M059J (cell line): ENCODE measurements at places on chromosomes 5 and 9. TPM values are rescaled to one million over a fixed set of nuclear protein-coding genes. Genes with fewer than 3 reads are reported as not detected.
A peak's percentile ranks its signal among the peaks of the same experiment; 100 is the strongest.

DNA sequence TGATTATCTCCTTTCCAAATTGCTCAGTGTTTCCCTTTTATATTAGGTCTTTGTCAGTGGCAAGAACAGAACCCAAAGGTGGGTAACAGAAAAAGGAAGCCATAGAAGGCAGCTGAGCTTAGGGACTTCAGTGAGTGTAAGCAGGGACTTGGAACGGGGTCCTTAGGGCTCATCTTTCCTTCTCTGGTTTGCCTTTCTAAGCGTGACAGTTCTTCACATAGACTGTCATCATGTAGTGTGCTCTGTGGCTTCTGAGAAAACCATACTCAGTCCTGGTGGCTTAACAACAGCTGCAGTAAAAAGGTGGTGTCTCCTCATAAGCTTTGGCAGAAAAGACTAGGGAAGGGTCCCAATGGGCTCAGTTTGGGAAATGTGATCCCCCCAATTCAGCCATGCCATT, 108.8 kb downstream of the SLC12A2 start:
- no peak for DNase-seq

DNA sequence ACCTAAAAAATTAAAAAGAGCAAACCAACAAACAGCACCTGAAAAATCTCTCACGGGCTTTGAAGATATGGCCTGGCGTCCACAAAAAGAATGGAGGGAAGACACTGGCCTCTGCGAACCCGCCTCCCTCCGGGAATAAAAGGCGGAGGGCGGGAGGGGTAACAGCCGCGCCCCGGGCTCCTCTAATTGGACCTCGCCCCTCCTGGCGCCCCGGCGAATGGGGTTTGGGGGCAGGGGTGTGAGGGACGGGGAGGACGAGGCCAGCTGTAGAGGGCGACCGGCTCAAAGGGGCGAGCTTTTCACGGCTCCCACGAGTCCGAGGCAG, 753 bp downstream of the FANCC start:
- peak; percentile 87 for DNase-seq

GRCh38 chr5:61416420-61416819, 84.4 kb downstream of the ZSWIM6 start:
- DNase-seq: peak; percentile 27

- no peak for DNase-seq
Measured at GRCh38 chr9:70933321-70933720, 188.1 kb downstream of the TRPM3 start.

DNA sequence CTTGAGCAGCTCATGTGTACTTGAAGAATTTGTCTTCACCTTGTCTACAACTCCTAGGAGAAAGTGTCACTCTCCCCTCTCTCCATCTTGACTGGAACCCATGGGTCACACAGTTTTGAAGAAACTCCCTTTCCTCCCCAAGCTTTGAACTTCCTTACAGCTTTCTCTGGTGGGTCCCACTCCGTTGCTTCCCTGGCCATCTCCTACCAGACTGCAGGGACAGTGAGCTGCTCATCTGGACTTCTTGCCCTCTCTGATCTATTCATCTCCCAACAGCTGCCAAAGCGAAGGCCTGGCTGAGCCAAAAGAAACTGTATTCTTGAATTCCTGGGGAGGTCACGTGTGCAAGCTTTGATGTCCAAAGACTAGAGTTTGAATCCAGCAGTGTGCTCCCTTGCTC, 22.7 kb upstream of the CXCL14 start:
- no peak for DNase-seq

- DNase-seq: no peak
Measured at GRCh38 chr5:175829813-175830585, 41.4 kb upstream of the CPLX2 start.

DNA sequence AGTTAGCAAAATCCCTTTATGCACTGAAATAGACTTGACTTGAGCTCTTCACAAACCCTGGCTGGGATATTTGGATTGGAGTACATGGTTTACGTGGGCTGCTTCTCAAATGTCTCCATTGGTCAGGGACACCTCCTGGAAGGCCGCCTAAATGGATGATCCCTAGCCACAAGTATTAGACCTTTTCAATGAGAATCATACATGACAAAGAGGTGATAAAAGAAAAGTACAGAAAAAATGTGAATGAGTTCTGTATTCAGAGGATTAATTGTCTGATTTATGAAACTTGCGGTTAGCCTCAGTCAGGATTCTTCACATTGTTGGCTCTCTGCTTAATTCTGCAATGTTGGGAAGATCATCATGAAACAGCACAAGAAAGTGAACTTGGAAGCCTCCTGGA, 752.8 kb upstream of the ADAMTS16 start:
- peak; percentile 64 for DNase-seq

DNA sequence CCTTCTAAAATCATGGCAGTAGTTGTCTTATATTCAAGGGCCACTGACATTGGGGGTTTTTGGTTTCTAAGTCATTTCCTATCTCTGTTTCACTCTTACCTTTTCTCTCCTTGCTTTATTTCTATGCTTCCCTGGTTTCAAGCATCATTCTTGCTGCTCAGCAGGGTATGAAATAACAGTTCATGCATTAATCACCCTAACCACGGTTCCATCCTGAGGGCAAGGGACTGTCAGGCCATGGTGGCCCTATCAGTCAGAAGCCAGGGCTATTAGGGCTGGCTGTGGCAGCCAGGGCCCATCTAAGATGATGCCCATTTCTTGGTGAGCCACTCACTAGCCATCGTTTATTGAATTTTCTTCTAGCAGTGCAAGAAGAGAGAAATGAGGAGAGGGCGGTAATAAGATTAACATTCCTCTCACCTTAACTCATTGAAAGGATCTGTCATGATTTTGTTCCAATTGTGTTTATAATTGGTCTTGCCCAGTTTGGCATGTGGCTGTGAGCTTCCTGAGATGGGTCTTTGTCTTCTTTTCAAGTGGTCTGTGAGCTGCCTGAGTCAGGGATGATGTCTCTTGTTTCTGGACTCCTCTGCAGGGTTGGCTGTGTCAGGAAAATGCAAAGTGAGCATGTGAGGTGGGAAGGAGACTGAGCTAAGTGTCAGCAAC, 45.2 kb downstream of the CYSTM1 start:
- peak; percentile 79 for DNase-seq

DNA sequence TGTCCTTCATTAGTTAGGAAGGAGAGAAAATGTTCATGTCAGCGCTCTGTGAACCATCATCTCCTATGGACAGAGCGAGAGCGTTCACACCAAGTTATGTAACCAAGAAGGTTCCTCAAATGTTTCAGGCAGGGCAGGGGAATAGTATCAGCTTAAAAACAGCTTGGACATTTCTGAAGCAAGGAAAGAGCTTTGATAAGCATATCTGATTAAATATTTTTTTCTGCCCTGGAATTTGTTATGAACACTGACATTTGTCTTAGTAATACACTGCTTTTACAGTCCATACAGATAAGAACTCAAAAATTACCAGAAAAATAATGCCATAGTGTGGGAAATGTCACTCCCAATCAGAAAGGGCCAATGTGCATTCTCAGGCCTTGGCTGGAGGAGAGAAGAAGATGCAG, 66.3 kb upstream of the LIFR start:
- DNase-seq: no peak

DNA sequence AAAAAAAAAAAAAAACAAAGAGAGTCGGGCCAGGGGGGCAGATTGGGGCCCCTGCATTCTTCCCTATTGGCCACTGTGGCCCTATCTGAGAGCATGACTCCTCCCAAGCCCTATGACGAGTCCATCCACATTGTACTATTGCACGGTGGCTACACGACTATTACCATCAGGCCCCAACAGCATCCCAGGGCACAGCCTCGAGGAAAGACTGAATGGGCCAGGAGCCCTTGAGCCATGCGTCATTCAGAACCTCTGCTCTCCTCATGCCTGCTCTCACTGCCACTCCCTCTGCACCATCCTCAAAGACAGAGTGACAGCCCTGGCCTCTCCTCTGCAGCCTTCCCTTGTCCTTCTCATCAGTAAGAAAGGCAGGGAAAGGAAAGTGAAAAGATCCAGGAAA, 20.2 kb upstream of the ORM1 start:
- no peak for DNase-seq

GRCh38 chr9:83299571-83299970, 236.6 kb upstream of the RASEF start:
- DNase-seq: peak; percentile 96

- no peak for DNase-seq
Measured at GRCh38 chr5:96919754-96920197, 16.1 kb upstream of the LNPEP start.

- peak; percentile 88 for DNase-seq
Measured at GRCh38 chr5:178204182-178204934, at the start of gene HNRNPAB. Gene HNRNPAB (plus strand): TSS chr5:178204533. CDS start chr5:178204838, 305 bp downstream.

GRCh38 chr5:148452499-148453193, 68.9 kb downstream of the FBXO38 start:
- DNase-seq: no peak

- DNase-seq: no peak
Measured at GRCh38 chr5:170232786-170233185, at the start of gene C5orf58. Gene C5orf58 (plus strand): TSS chr5:170232985. CDS start chr5:170234977, 1,992 bp downstream.

Gene PTPRD
- total RNA-seq: 0.12 TPM in 1 of 2 replicates, not detected in the other

Gene C9orf153
- total RNA-seq: not detected in 2 replicates

Gene ASB6
- 17.4 TPM in 2 replicates for total RNA-seq

Gene SLC1A1
- total RNA-seq: 14.7 and 20.6 TPM in 2 replicates

Gene IFNA2
- not detected in 2 replicates for total RNA-seq

Gene OBP2B
- not detected in 2 replicates for total RNA-seq

Gene FOXD4L4
- total RNA-seq: 0.07 TPM in 1 of 2 replicates, not detected in the other
